ENCODE measurements at places on chromosomes 12 and 14.

DNA sequence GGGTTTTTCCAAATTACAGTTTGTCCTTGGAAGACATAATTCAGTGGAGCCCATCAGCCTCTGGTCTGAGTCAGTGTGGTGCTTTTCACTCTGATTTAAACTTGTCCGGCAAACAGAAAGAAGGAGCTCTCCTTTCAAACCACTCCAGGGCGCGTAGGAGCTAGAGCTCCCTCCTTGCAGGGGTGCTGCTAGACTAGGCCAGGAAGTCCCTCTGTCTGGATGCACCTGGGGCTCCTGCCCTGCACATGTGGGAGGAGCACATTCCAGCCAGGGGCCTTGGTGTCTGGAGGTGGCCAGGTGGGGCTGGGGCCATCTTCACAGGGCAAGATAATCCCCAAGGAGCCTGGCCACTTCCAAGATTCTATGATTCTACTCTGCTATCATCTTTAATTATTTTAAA, 3.1 kb downstream of the SERPINA3 start:
- no peak for DNase-seq

GRCh38 chr14:62631176-62631575, 414.1 kb downstream of the KCNH5 start:
- DNase-seq: no peak

GRCh38 chr14:41957459-41957858, 350.8 kb downstream of the LRFN5 start:
- DNase-seq: no peak

GRCh38 chr12:101238800-101239329, 28.8 kb upstream of the SLC5A8 start:
- no peak for DNase-seq

- no peak for DNase-seq
Observed at GRCh38 chr12:2101359-2101758, 48.6 kb downstream of the CACNA1C start.

All from large intestine (tissue), 12 donors.